ENCODE measurements at places on chromosomes 3 and 15. TPM values are rescaled to one million over a fixed set of nuclear protein-coding genes. Genes with fewer than 3 reads are reported as not detected.

The RAD51 gene
- 29.8 TPM for total RNA-seq

The MRPS22 gene
- 132 TPM for total RNA-seq

The CAV3 gene
- not detected for total RNA-seq

The PLCB2 gene
- total RNA-seq: 1.9 TPM

The DALRD3 gene
- 54.6 TPM for total RNA-seq

The ADAMTS9 gene
- total RNA-seq: 1.4 TPM

The EPHA3 gene
- total RNA-seq: 25.6 TPM

The RNU5B-1 gene
- not detected for total RNA-seq

The GPR171 gene
- total RNA-seq: not detected

The SMCO1 gene
- total RNA-seq: not detected
